ENCODE measurements at places on chromosomes 1 and 21.

- DNase-seq: no peak
Observed at GRCh38 chr21:29305068-29305467, 6.3 kb downstream of the BACH1 start.

GRCh38 chr1:93584261-93585003 lies 97.2 kb downstream of the BCAR3 start:
- no peak for DNase-seq

DNA sequence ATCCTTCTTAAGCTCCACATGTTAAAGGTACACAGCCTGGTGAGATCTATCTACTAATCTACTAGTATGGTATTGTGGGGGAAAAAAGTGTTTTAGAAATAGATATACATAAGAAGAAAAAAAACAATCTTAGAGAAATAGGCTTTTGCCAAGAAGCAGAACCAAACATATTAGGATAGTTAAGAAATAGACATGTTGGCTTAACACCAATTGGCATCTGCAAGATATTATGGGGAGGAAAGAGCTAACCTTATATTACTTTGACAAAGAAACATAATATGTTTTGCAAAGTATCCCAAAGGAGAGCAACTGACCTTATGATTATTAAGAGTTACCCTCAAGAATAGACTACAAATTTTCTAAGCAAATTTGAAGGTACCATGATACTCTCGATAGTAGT lies 202.9 kb downstream of the BRINP3 start:
- DNase-seq: no peak

- no peak for DNase-seq
Observed at GRCh38 chr1:14140831-14141401, 440.9 kb downstream of the PRDM2 start.

- no peak for DNase-seq
Observed at GRCh38 chr1:204069887-204070286, 3.0 kb upstream of the SOX13 start.

DNA sequence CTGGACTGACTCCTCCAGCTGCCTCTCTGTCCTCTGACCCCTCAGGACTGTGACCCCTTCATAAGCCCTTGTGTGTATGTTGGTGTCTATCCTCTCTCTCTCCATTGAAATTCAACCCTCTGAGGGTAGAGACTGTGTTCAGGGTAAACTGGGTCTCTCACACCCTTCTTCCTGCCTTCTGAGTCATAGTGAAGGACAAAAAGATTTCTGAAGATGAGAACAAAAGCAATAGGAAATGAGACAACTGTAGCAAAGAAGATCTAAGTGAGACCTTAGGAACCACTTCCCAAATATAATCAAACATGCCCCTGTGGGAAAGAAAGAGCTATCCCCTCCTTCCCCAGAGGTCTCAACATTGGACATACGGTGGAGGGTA lies 16.9 kb downstream of the NUAK2 start:
- no peak for DNase-seq

GRCh38 chr1:20423169-20423795 lies 62.7 kb downstream of the CAMK2N1 start:
- DNase-seq: no peak

GRCh38 chr1:9281071-9281827 lies 11.4 kb upstream of the SPSB1 start:
- no peak for DNase-seq

DNA sequence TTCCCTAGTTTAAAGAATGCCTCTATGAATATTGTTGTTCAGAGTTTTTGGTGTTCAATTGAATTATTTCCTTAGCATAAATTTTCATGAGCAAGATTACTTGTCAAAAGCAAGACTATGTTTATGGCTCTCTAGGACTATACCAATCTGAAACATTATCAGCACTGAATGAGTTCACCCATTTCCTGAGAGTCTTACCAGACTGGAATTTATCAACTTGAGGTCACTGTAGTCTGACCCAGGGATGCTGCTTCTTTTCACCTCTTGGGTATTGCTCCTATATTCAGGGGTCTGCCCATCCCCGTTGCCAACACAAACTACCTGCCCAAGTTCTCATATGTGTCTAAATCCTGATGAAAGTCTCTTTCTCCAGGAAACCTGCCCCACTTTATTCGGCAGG lies 42.6 kb downstream of the OPTC start:
- DNase-seq: no peak

- DNase-seq: no peak
Observed at GRCh38 chr1:36715797-36716196, 233.1 kb upstream of the CSF3R start.

DNA sequence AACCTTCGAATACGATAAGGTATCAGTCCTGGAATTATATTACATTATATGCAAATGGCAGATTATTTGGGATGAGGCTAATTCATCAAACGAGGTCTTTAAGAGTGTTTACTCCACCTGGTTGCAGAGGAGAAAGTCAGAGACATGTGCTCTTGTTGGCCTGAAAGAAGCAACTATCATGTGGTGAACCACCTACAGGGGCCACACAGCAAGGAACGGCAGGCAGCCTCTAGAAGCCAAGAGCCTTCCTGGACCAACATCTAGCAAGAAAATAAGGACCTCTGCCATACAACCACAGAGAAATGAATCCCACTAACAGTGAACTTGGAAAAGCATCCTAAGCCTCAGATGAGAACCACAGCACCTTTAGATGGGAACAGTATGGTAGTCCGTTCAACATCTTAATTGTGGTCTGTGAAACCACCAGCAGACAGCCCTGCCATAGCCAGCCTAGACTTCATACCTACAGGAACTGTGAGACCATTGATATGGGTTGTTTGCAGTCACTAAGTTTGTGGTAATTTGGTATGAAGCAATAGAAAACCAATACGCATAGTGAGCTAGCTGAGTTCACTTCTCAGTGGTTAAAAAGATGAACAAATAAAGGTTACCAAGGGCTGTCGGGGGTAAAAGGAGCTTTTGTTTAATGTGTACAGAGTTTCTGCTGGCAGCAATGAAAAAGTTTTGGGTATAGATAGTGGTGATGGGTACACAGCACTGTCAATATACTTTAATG lies 345.7 kb upstream of the RUNX1 start:
- no peak for DNase-seq

- DNase-seq: no peak
Observed at GRCh38 chr1:17690906-17691634, 64.1 kb upstream of the ACTL8 start.

DNA sequence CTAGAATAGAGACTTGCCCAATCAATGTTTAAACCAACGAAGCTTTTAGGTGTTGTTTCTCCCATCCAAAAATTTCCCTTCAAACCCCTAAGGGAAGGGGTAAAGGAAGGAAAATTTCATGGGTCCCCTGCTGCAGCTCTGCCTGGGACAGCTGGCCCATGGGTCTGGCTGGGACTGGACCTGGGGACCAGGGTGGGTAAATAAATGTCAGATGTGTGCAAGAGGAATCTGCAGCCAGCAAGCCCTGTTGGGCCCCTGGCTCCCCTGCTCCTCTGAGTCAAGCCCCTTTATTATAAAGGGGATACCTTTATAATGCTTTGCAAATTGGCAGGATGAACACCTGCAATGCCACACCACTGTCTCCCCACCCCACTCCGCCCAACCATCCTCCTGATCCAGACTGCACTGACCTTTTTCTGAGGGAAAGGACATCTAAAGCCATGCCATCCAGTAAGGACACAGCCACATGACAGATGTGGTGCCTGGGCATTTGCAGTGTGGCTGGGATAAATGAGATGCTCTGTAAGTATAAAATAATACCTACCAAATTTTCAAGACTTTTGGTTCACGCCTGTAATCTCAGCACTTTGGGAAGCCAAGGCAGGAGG lies 1.9 kb upstream of the TMEM125 start:
- DNase-seq: no peak

GRCh38 chr1:201883786-201884185 lies 4.9 kb upstream of the SHISA4 start:
- DNase-seq: no peak

DNA sequence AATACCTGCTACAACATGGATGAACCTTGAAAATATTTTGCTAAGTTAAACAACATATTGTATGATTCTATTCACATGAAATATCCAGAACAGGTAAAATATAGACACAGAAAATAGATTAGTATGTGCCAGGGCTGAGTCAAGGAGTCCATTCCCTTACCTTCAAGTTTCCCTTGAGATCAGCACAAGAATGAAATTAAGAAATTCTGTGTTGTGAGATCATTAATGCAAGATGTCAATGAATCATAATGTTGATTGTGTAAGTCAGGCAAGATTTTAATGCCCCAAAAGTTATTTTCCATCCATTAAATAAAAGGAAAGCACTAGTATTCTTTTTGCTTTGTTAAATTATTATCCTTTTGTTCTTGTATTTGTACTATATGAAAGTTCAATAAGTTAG lies 139.4 kb downstream of the MRPL39 start:
- DNase-seq: no peak

DNA sequence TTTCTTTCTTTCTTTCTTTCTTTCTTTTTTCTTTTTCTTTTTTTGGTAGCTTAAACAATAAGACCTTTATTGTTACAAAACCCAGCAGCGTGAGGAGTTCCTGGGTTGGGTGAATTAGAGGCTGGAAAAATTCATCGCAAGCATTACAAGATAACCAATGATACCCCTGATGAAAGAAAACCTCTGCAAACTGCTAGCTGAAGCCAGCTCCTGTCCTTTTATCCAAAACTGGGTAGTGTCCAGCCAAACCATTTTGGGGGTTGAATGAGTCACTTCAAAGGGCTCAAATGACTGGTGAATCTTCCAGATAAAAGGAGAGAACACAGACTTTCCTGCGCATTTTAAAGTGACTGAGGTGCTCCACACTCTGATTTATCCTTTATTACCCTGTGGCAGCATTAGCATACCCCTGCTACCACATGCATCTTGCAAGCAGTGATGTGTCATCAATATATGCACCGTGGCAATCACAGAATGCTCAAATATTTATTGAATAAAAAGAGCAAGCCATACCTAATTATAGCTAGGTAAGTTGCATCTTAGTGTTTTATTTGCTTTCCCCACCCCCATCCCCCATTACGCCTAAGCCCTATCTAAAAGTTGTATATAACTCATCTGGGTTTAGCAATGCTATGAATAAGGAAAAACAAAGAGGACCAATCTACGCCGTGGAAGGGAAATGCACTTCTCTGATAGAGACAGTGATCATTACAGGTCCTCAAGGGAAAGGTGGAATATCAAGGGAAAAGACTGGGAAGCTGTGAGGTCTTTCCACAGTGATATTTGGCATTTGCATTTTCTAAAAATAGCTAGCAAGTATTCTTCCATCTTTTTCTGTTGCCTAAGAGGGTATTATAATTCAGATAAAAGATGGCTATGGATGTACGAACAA lies 32.4 kb upstream of the CEP350 start:
- DNase-seq: no peak

- no peak for DNase-seq
Observed at GRCh38 chr1:63428815-63429214, 61.4 kb downstream of the ALG6 start.

DNA sequence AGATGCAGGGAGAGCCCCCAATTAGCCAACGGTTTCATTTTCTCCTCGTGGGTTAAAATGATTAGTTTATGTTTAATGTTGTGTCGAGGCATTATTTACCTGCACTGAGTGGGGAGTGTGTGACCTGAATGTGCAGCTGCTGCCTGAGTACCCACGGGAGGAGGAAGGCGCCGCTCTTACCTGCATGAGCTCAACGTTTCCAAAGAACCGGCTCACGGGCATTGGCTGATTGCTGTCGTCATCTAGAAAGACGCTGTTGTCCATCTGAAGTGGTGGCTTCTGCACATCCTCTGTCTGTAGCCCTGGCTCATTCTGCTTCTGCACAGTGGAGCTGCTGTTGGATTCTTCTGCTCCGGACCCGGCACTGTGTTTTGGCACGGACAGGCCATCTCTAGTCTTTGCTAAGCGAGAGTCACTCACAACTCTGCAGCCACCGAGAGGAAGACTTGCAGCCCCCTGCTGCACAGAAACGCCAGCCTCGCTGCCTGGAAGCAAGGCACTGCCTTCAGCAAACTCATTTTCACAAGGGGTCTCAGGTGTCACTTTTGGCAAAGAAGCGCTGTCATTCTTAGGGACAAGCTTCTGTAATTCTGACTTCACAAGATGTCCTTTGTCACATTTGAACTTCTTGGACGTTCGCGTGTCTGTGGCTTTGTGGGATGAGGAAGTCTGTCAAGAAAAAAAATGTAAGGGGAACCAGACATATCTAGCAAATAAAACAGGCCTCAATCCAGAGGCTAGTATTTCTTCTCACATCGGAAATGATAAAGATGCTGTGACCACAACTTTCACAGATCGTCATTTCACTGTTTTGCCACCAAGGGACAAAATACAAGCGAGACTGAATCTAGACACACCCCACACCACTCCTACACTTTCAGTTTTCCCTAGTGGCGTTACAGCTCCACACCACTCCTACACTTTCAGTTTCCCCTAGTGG lies 9.4 kb downstream of the C1orf174 start:
- no peak for DNase-seq

DNA sequence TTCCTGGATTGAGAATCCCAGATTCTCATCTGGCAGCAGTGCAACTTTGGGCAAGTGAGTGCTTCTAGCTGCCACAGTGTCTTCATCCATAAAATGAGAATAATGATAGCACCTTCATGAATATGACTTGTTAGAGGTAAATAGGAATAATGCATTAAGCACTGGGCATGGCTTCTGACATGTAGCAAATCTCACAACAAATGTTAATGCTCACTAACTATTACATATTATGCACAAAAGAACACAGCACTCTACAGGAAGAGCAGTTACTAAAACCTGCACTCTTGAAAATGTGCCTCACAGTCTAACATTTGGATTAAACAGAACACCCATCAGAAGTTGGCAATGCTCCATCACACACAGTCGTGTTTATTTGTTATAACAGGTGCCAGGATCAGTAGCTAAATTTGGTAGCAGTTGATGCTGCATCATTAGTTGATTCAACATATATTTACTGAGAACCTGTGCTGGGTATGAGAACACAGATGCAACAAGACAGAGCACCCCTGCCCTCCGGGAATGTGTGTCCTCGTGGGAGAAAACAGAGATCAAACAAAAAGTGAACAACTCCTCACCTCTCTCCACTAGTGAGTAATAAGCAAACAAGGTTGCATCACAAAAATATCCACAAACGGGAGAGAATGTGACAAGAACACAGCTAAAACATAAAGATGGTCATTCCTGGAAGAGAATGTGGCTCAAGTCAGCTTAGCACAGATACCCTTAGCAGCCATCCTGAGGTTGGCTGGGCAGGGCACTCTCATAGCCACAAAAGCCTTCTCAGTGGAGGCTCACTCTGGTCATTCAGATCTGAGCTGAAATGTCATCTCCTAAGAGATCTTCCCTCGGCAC lies 26.2 kb upstream of the LBR start:
- DNase-seq: no peak

DNA sequence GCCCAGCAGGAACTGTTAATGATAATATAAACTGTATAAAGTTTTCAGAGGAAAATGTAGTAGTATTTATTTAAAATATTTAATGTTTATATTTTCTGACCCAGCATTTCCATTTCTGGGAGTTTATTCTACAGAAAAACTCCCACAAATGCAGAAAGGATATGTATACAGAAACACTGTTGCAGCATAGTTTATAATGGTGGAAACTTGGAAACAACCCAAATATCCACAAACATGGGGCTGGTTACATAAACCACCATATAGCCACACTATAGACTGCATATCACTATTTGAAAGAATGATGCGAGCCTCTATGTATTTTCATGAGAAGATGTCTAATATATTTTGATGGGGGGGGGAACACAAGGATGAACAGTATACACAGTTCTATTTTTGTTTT lies 31.5 kb upstream of the KCNN3 start:
- DNase-seq: no peak

- DNase-seq: no peak
Observed at GRCh38 chr1:88376421-88376820, 307.7 kb upstream of the PKN2 start.
